ENCODE measurements at places on chromosomes 2 and 18.

DNA sequence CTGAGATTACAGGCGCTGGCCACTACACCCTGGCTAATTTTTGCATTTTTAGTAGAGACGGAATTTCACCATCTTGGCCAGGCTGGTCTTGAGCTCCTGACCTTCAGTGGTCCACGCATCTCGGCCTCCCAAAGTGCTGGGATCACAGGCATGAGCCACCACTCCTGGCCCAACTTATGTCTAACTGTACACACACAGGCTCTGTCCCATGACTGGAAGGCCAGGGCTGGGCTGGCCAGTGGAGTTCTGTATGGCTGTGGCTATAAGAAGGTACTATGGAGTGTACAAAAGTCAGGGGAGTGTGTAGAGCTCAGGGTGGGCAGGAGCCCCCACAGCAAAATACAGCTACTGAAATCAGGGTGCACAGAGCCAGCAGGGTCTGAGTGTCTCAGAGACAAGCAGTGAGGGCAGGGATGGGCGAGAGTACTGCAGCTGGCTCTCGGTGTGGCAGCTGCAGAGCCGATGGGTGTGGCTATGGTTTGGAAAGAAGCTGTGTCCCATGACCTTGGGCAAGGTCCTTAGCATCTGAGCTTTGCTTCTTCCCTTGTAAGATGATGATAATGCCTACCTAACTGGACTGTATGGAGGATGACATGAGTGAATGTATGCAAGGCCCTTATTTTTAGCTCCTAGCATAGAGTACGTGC lies 10.4 kb upstream of the MSGN1 start:
- no peak for DNase-seq

- no peak for DNase-seq
Measured at GRCh38 chr2:155525199-155525598, 807.3 kb downstream of the NR4A2 start.

- DNase-seq, result no peak
Measured at GRCh38 chr18:70329071-70329470, 40.2 kb downstream of the SOCS6 start.

GRCh38 chr18:77784759-77785379 lies 535.2 kb downstream of the GALR1 start:
- no peak for DNase-seq

Measured in mammary epithelial cell (primary cell).